ENCODE measurements at places on chromosomes 12 and 14.

GRCh38 chr14:61536661-61537562 lies 158.4 kb upstream of the HIF1A start:
- no peak for DNase-seq

DNA sequence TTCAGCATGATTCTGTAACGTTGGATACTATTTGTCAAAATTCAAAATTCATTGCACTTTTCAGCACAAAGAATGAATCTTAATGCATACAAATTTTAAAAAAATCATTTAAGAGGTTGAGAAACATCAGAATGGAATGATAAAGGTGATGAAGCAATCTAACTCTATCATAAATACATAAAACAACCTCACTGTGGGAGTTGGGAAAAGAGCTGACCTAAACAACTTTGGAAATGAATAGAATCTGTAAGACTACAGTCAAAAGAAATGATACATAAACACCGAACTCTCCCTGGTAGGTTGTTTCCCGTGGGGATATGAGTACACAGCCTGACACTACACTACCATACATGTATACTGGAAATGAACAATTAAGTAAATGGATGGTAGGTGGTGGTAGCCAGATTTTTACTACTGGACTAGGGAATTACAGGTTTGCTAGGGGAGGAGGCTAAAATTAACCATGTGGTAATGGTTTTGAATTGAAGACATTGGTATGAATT lies 64.9 kb upstream of the PARP11 start:
- DNase-seq: no peak

- DNase-seq: no peak
These were observed 99.6 kb upstream of the SOX5 start for GRCh38 chr12:24049101-24049500.

- DNase-seq: no peak
These were observed 37.5 kb downstream of the PLCZ1 start for GRCh38 chr12:18700271-18700670.

- peak; percentile 14 for DNase-seq
These were observed 404.4 kb downstream of the SLC6A15 start for GRCh38 chr12:84507956-84508850.

DNA sequence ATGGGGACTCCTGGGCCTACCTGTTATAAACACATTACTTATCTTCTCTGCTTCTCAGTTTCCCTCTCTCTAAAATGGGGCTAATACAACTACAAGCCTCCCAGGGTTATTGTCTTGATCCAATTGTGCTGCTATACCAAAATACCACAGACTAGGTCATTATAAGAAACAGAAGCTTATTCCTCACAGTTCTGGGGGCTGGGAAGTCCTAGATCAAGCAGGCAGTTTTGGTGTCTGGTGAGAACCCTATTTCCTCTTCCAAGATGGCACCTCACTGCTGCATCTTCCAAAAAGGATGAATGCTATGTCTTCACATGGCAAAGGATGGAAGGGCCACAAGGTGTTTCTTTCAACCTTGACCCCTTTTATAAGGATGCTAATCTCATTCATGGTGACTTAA lies 732.9 kb upstream of the TBX3 start:
- DNase-seq: no peak

- DNase-seq: no peak
These were observed 184.9 kb upstream of the SFSWAP start for GRCh38 chr12:131525795-131526508.

DNA sequence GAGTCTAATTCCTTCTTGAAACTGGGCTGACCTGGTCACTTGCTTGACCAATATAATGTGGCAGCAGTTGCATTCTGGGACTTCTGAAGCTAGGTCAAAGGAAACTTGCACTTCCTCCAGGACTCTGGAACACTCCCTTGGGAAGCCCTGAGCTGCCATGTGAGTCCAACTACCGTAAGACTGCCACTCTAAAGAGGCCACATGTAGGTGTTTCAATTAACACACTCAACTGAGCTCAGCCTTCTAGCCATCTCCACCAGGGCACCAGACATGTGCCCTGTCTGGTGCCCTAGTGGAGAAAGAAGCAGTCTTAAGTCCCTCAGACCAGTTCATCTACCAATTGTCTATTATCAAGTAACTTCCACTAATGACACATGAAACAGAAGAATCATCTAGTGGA lies 6.1 kb upstream of the TEP1 start:
- DNase-seq: no peak
